ENCODE measurements at places on chromosomes 7 and 10.
A peak's percentile ranks its signal among the peaks of the same experiment; 100 is the strongest.

DNA sequence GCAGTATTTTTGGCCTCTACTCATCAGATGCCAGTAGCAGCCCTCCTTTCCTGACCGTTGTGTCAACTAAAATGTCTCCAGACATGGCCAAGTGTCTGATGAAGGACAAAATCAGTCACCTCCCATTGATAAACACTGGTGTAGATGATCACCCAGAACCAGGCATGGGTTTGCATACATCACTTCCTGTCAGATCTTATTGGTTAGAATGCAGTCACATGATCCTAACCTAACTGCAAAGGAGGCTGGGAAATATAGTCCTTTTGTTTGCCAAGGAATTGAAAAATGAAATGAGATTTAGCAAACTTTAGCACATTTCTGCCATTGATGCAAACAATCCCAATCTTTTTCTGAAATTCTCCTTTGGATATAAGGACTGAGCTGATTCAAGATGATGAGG lies 141.4 kb downstream of the BUB3 start:
- no peak for DNase-seq

DNA sequence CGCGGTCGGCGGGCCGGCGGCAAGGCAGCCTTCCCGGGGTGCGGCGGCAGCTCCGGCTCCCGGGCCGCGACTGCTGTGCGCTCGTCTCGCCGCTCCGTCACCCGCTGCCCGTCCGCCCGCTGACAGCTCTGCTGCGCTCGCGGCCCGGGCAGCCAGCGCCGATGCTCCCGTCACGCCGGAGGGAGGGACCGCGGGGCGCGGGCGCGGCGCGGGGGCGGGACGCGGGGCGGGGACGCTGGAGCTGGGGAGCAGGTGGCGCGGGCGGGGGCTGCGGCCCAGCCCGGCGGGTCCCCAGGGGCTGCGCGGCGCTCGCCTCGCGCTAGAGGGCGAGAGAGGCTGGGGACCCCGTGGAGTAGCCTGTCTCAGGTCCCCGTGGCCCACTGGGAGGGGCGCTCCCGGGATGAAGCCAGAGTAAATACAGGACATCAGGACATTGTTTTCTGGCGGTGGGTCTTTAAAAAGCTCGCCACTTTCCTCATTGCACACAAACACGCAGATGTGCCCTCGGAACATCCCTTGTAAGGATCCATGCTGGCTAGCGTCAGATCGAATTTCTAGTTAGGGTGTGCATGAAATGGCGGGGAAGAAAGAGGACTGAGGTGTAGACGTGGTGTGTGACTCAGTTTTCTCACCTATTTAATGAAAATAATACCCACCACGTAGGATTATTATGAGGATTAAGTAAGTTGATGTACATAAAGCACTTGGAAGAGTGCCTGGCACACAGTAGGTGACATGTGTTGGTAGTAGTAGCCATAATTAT lies at the start of gene ELAPOR2:
ELAPOR2 (minus strand) TSS at position 130 of the 763 bp plus-strand sequence. CDS start 141 bp downstream, outside the sequence.
- DNase-seq = peak; percentile 37

GRCh38 chr7:17871815-17872533 lies 68.3 kb downstream of the SNX13 start:
- no peak for DNase-seq

DNA sequence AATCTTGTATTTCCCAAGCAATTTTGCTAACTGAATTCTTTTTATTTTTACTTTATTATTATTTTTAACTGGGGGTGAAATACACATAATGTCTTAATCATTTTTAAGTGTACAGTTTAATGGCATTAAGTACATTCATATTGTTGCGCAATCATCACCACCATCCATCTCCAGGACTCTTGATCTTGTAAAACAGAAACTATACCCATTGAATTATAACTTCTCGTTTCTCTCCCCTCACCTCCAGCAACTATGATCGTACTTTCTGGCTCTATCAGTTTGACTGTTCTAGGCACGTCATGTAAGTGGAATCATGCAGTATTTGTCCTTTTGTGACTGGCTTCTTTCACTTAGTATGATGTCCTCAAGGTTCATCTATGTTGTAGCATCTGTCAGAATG lies 108.8 kb downstream of the ARL5B start:
- DNase-seq = no peak

DNA sequence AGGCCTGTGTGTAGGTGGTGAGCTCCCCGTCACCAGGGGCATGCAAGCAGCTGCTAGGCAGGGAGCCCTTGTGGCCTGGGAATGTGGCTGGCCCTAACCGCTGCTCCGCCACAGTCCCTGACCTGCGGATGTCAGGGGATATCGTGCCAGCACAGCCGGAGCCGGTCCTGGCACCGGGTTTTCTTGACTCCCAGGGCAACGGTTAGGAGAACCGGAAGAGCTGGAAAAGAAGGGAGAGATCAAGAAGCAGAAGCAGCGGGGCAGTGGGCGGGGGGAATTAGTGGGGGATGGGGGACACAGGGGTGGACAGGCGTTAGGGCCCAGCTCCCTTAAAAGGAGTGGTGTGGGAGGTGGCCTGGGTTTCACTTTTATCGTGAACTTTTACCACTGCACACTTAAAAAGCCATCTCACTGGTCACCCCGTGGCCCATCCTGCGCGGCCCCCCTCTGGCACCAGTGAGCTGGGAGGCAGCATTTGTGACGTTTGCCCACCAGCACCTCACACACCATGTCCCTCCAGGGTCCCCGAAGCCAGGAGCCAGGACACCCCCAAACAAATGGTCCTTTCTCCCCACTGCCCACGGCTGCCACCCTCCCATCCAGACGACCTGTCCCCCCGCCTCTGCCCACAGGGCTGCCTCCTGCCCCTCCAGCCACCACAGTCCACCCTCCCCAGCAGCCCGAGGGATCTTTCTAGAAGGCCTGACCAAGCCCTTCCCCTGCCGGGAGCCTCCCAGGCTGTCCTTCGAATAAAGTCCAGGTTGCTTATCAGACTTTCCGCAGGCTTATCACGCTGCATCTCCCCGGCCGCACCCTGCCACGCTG lies 1.8 kb upstream of the MICALL2 start:
- no peak for DNase-seq

- DNase-seq = no peak
Observed at GRCh38 chr7:158018971-158019645, 568.5 kb downstream of the PTPRN2 start.

GRCh38 chr10:73900064-73900463 lies 10.9 kb upstream of the PLAU start:
- DNase-seq = no peak

DNA sequence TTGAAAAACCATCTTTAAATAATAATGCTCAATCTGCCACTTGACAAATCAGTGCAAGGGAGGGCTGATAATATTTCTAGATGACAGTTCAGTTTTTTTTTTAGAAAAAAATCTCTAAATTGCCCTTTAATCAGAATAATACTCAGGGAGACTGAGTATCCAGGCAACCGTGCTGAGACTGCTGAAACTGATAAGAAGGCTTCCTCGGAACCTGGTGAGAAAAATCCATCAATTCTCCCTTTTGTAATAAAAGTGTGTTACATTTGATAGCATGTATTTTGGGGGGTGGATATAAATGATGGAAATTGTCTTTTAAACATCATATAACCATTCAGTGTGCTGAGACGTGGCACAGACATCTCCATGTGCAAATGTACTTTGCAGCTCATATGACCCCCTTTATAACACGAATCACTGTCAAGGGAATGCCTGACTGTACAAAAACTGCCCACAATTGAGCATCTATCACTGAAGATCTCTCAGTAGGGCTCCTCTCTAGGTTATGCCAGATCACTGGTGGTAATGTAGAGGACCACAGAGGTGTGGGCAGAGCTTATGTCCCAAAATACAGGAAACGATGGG lies 491.1 kb upstream of the ADARB2 start:
- DNase-seq = no peak

- no peak for DNase-seq
Observed at GRCh38 chr7:93028610-93029009, 89.2 kb downstream of the SAMD9 start.

DNA sequence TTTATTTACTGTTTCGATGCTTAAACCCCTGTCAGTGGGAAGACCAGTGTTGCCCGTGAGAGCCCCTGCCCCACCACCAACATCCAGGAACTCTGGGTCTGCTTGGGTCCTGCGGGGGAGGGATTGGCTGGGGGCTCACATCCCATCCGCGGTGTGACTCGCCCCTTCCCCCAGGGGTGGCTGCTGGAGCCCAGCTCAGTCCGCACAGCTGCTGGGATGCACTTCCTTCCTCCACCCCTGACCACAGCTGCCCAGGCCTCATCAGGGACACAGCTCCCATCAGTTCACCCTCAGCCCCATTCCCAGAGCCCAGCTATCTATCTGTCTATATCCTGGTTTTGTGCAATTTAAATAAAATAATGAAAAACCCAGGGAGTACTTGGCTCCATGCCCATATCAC lies 54.5 kb downstream of the JAKMIP3 start:
- DNase-seq = no peak

DNA sequence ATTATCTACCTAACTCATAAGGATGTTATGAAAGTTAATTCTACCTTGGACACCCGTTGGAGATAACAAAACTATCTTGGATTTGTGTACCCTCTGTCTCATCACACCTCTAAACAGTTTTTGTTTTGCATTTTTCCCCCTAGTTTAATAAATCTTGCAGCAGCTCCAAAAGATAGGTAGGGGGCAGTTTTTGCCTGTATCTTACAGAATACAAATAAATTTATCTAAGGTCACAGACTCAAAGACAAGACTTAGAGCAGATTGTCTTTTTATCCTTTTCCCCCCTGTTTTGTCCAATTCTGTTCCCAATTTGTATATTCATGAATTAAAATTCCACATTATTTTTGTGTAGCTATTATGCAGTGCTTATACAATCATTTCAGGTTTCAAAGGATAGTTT lies 5.0 kb upstream of the SORCS1 start:
- no peak for DNase-seq

GRCh38 chr10:117135026-117135372 lies 3.1 kb downstream of the VAX1 start:
- no peak for DNase-seq

DNA sequence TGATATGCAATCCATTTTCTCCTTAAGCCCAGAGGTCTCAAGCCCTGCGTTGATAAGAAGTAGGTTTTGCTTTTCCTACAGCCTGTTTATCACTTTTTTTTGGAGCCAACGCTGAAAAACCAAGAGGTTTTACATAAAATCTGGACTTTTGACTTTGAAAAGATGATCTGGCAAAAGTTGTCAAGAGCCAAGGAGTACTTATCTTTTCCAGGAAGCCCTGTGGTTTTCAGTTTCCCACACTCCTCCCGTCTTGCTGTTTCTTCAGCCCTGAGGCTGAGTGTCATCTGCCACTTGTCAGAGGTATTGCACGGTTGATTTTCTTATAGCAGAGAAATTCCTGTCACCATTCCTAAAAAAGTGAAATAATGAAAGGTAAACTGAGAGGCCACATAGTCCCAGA lies 108.7 kb downstream of the TYW1 start:
- no peak for DNase-seq

GRCh38 chr7:1413936-1414639 lies 45.2 kb downstream of the MICALL2 start:
- DNase-seq = no peak

- DNase-seq = no peak
Observed at GRCh38 chr10:88493691-88494483, 89.2 kb downstream of the RNLS start.

- no peak for DNase-seq
Observed at GRCh38 chr10:33594475-33594874, 260.0 kb upstream of the NRP1 start.

GRCh38 chr7:95318501-95319100 lies 5.7 kb downstream of the PON1 start:
- DNase-seq = no peak

Data from iPS DF 6.9 (cell line).